Epithelial cell of prostate (primary cell): ENCODE measurements at places on chromosomes 3 and 15.

DNA sequence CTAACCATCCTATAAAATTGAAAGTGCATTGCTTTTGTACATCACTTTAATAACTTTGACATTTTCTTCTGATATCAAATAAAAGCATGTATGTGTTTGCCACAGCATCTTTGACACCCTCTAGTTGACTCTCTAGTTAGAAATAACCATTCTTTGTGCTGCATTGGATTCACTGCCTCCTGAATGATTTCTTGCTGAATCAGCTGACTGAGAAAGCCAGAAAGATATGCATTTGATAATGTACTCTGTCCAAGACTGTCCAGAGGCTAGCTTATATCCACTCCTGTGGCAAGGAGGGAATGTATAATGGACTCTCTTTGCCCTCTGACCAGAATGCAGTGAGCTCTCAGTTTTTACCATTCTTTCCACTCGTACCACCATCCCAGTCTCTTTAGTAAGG, 6.2 kb downstream of the RAB11A start:
- no peak for DNase-seq

DNA sequence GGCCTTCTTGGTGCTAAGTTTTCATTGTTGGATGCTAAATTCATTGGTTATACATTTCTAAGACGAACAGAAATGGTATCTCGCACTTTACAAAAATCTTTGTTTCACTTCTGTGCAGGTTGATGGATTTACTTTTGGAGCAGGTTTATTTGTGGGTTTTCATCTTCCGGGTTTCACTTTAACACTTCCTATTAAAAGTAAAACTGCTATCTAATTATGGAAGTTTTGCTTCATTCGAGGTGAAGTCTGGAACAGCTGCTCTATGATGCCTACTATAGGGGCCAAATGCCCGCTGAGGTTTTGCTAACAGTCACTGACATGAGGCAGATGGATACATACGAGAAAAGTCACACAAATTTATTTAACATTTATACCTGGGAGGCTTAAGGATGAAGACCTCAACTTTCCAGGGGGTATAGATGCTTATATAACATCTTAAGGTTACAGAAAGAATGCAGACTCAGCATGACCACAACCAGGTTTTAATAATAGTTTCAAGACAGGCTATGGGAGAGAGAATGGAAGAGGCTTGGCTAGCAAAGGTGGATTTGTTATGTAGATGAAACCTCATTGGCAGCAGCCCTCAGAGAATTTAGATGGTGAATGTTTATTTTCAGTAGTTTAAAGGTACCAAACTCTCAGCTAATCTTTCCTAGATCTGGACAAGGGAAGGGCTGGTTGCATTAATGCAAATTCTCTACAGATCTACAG, 54.2 kb downstream of the OSTN start:
- no peak for DNase-seq

DNA sequence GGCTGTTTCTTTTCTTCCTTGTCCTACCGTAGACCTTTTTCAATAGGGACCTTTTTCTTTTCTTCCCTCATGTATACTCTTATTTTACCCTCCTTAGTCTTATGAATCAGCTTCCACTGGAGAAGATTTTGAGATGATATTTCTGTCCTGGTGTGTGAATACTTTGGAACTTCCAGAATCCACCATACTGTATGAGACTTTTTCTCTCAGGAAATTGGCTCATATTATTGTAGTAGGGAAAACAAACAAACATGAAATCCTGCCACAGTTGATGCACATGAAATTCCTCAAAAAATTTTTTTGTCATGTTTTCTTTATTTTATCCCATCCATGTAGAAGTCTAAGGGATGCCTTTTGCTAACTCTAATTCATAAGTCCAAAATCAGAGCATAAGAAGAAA, 289.3 kb upstream of the PLSCR5 start:
- DNase-seq: no peak

DNA sequence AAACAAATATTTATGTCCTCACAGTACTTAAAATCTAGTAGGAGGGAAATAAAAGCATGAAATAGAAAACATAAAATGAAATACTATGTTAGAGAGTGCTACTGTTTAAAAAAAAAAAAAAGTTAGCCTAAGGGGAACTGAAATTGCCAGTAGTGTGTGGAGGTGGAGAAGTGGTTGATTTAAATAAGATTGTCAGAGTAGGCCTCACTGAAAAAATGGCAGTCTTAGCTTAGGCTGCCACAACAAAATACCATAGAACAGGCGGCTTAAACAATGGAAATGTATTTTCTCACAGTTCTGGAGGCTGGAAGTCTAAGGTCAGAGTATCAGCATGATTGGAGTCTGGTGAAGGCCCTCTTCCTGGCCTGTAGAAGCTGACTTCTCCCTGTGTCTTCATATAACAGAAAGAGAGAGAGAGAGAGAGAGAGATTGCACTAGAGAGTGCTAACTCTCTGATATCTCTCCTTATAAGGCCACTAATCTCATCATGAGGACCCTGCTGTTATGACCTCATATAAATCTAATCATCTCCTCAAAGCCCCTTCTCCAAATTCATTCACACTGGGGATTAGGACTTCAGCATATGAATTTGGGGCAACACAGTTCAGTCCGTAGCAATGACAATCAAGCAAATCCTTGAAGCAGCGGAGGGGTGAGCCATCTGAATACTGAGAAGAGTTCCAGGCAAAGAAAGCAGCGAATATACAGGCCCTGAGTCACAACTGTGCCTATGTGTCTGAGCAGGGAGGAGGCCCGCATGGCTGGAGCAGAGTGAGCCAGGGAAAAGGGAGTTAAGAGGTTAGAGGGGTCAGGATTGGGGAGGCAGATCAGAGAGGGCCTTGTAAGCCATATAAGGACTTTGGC, 23.6 kb upstream of the LRRC34 start:
- DNase-seq: no peak

GRCh38 chr15:83571820-83572707, 81.9 kb upstream of the ADAMTSL3 start:
- no peak for DNase-seq

DNA sequence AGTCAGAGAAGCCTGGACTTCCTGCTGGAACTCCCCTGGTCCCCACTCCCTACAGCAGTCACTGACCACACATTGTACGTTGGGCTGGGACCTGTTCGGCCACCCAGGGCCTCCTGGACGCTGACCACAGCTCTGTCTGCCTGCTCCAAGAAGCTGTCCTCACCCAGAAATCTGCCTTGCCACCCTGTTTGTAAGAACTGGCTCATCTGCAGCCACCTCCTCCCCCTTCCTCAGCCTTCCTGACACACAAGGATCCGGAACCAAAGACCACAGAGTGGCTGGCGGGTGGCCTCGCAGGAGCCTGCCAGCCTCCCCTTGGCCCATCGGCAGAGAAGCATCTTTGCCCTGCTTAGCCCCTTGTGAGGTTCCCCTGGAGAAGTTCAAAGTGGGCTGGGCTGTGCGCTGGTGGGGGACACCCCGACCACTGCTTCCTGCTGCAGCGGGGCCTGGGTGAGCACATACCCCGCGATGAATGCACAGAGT, 91.9 kb downstream of the PCSK6 start:
- DNase-seq: no peak

DNA sequence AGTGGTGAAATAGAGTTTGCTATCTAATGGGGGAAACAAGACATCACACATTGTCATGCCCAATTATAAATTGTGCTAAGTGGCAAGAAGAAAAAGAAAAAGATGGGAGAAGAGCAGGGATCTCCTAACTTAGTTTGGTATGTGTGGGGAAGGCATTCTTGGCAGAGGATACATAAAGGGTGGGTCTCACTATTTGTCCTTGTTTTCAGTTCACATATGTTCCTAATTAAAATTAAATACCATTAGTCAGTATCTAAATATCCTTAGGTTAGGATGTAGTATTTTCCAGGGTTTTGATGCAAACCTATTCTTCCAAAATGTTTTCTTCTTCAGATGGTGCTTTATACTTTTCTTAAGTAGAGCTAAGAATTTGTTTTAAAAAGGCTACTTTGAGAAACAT, 173.7 kb downstream of the B3GALNT1 start:
- no peak for DNase-seq

DNA sequence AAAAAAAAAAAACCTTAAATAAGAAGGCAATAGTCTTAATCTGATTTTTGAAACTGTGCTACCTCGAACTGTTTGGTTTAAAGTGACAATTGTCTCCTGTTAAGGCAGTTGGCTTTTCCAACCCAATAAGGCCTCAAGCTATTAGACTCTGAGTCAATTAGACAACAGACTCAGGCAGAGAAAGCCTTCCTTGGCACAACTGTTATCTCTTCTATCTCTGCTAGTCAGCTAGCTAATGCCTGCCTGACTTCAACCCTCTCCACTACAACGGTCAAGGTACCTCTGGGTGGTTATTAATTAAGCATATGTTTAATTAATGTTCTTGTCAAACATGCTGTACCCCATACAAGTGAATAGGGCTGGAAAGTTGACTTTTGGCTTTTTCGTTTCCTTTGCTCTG, 110.2 kb upstream of the NLGN1 start:
- no peak for DNase-seq

- DNase-seq: no peak
These were observed 17.1 kb downstream of the ARPP19 start for GRCh38 chr15:52551762-52552161.

DNA sequence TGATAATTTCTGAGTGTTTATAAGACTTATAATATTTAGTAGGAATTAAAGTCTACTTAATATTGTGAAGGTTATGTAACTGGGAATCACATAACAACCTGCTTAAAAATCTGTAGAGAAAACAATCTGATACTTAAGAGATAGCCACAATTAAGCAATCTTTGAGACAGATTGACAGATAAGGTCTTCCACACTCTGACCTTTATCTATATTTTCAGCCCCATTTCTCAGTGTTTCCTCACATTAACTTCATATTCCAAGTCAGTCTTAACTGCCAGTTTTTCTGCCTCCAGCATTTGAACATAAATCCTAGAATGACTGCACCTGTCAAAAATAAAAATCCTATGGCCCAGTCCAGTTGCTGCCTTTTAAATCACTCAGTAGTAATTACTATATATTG, 423.2 kb downstream of the PYDC2 start:
- DNase-seq: no peak

GRCh38 chr3:166169681-166170080, 332.5 kb upstream of the BCHE start:
- no peak for DNase-seq

DNA sequence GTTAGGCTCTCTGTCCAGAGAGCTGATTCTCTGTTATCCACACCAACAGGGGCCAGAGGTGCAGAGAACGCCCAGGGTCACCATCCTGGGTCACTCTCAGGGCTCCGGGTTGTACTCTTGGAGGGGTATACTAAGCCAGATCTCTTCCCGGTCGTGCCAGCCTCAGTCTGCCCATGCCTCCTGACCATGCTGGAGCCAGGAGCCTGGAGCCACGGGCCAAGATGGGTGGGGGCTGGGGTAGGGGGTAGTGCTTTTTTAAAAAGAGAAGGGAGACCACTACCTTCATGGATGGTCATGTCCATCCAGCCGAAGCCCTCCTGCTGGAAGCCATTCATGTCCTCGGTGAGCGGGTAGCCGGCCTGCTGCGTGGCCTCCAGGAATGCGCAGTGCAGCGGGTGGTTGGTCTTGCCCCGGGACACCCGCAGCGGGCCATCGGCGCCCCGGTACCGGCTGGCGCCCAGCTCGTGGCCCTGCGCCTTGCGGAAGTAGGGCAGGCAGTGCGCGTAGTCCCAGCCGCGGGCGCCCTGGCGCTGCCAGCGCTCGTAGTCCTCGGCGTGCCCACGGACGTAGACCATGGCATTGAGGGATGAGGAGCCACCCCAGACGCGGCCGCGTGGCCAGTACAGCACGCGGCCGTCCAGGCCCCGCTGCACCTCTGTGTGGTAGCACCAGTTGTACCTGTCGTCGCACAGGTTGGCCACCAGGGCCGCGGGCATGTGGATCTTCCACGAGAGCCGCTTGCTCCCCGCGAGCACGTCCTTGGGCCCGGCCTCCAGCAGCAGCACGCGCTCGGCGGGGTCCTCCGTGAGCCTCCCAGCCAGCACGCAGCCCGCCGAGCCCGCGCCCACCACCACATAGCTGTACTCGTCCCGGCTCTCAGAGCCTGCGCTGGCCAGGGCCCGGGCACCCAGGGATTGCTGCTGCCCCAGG, 22.9 kb downstream of the CHDH start:
- no peak for DNase-seq

DNA sequence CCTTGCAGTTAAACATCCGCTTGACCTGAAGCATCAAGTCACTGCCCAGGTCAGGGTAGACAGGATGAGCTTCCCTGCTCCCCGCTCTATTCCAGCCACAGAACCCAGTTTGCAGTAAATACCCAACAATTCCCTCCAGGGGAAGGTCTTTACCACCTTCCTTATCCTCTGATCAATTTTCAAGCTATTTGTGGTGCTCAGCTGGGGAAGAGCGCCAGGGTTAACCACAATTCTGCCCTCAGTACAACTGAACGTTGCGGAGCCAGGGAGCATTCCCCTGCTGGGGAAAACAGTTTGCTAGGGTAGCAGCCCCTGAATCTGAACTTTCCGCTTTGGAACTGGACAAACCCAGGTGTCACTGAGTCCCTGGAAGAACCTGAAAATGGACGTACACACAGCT, 28.5 kb downstream of the RBPMS2 start:
- DNase-seq: no peak

DNA sequence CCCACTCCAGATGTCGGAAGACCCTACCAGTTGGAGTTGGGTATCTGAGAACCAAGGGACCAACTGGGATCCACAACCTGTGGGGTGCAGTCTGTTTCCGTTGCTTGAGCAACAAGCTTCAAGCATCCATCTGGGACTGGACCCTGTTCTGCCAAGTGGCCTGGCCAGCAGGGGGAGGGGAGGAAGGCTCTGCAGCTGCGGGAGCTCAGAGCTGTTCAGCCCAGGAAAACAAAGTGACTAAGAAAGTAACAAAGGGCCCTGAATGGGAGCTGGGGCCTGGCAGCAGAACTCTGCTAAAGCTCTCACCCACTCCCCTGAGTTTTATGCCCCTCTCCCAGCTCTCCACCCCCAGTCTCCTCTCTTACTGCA, 2.7 kb downstream of the TYRO3 start:
- no peak for DNase-seq

DNA sequence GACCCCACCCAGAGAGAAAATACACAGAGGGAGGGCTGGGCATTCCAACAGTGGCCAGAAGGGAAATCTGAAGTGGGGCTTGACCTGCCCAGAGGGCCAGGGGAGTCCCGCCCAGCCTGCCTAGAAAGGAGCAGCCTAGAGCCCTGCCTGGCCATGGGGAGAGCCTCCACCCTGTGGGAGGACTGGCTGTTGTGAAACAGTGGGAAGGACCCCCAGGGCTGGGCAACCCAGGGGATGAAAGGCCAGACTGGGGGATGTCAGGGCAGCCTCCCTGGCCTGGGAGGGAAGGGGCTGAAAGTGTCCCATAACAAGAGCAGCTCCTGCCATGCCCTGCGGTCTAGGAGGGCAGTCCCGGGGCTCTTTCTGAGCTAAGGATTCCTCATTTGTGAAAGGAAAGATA, 69.0 kb downstream of the SLC12A8 start:
- no peak for DNase-seq

- DNase-seq: no peak
These were observed 93.3 kb downstream of the SV2B start for GRCh38 chr15:91193378-91193720.

GRCh38 chr3:44001072-44001471, 240.6 kb upstream of the TOPAZ1 start:
- no peak for DNase-seq

DNA sequence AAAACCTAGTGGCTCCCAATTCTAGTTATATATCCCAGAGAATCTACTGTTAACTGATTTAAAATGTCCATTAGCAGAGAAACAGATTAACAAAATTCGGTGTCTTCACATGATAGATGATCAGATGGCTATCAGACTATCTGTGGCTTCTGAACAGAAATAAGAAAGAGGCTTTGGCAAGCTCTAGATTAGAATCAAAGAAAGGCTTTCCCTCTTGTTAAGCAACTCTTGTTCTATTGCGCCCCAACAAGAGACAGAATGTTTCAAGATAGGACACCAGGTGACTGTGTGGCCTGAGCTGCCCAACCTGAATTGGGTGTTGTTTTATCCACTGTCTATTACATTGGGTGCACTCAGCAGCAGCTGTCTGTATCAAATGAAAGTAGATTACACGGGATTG, 483.7 kb downstream of the FHIT start:
- DNase-seq: no peak
